ENCODE measurements at places on chromosomes 5 and 9.

DNA sequence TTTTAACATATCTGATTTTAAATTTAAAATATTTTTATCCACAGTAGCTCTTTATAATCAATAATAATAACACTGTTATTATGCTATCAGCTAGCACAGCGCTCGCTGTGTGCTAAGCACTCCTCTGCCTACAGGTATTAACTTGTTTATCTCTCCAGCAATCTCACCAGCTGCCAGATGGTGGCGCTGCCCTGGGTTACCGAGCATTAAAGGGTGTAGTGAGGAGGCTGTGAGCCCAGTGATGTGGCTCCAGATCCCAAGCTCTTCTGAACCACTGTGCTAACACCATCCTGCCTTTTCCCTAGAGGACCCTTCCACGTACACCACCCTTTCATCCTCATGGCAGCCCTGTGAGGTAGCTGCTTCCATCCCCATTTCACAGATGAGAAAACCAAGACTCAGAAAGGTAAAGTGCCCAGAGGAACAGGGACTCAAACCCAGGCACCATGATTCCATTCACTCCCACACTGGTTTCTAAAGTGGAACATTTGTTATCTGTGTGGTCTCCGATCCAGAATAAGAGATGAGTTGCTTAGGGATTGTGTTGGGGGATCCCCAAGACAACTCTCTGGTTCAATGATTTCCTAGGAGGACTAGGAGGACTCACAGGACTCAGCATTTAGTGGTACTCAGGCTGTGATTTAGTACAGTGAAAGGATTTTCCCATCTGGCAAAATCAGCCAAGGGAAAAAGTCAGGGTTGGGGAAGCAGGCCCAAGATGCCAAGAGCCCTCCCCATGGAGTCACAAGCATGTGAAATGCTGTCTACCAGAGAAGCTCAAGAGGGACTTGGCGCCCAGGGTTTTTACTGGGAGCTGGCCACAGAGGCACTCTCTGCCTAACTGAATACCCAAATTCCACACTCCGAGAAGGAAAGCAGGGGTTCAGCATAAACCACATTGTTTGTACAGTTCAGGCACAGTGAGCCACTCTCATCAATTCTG, 7.0 kb downstream of the IGFBPL1 start:
- DNase-seq, result no peak

- no peak for DNase-seq
Measured at GRCh38 chr5:35694481-35694880, 76.8 kb downstream of the SPEF2 start.

DNA sequence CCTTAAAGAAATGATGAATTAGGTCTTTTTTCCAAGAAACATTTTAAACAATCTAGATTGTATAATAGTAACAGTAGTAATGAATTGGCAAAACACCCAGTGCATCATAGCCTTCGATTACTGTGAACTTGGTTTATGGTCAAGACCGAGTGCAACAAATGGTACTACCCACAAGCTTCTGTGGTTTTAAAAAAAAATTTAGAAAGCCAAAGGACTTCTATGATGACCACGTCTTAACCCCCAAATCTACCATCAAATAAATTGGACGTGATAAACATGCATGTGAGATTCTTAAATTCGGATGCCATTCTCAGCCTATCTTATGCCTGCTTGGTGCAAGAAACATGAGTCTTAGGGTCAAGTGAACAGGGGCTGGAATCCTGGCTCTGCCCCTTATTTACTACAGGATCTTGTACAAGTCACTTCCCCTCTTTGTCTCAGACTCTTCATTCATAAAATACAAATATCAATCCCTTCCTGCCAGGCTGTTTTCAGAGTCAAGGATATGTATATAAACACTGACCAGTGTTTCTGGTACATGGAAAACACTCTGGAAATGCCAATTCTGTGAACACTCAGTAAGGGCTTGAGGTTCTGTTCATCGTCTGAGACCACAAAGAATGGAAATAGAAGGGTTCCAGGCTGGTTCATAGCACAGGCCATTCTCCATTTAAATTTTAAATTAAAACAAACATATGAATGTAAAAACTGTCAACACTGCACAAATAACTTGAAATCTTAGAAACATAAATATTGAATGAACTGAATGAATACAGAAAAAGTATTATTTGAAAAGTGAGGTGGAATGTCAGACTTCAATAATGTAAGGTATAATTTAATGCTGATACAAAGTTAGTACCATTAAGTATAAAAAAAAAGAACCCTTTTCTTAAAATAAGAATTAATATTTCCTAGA, 107.8 kb downstream of the NR6A1 start:
- DNase-seq, result no peak

GRCh38 chr9:68978066-68978465, 35.8 kb downstream of the PRKACG start:
- DNase-seq, result no peak

GRCh38 chr5:96780626-96781025, 27.1 kb downstream of the ERAP1 start:
- no peak for DNase-seq

- no peak for DNase-seq
Measured at GRCh38 chr9:95595721-95596295, 79.0 kb upstream of the PTCH1 start.

DNA sequence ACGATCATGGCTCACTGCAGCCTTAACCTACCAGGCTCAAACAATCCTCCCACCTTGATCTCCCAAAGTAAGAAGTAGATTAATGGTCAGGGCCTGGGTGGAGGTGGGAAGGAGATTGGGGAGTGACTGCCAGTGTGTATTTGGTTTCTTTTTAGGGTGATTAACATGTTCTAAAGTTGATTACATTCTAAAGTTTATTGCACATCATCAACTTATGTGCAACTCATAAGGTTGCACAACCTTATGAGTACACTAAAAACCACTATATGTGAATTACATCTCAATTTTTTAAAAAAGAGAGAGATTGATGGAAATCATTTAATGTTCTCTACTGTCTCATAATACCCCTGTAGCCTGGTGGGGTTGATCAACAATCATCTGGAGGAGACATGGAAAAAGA, 218.1 kb downstream of the AOPEP start:
- DNase-seq, result no peak

DNA sequence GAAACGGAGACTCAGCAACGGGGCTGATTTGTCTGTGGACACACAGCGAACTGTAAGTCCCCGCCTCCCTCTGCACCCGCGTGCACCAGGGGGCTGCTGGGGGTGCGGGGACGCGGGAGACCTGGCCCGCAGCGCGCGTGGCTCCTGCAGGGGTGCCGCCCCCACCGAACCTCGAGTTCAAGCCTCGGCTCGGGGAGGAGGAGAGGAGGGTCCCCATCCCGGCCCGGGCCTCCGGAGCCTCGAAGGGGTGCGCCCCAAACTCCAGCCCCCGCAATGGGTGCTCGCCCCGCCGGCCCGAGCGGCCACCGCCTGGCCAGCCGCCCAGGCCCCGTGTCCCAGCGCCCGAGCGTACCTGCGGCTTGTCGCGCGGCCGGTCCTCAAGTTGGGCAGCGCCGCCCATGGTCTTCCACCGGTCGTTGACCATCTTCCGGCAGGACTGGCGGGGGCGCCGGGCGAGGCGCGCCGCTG, 829 bp downstream of the FIBCD1 start:
- DNase-seq, result no peak

GRCh38 chr5:40367255-40367654, 312.5 kb upstream of the PTGER4 start:
- DNase-seq, result no peak

DNA sequence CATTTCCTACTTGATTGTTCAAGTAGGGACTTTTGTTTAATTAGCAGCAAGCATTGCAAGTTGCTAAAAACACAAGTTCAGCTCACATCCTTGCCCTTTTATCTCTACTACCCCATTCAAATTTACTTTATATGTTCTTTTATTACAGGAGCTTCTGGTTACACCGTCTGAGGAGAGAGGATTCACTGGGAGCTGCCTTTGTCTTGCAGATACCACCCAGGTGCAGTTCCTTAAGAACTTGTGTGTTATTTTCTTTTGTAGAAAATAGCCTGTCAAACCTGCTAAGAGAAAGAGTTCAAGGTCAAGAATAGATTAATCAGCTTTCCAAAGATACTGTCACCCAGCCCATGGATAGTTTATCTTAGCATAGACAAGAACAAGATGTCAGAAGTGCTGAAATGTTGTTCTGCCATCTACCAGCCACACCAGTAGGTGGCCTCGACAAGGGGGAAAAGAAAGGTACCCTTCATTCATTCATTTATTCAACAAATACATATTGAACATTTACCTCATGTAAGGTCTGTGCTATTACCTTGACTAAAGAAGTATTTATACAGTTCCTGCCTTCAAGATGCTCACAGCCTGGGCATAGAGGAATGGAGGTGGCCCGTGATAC, 750.3 kb downstream of the MAT2B start:
- DNase-seq, result no peak

- DNase-seq, result no peak
Measured at GRCh38 chr9:111953444-111953843, 56.8 kb downstream of the UGCG start.

- DNase-seq, result no peak
Measured at GRCh38 chr9:125376261-125377226, 114.9 kb downstream of the GAPVD1 start.

DNA sequence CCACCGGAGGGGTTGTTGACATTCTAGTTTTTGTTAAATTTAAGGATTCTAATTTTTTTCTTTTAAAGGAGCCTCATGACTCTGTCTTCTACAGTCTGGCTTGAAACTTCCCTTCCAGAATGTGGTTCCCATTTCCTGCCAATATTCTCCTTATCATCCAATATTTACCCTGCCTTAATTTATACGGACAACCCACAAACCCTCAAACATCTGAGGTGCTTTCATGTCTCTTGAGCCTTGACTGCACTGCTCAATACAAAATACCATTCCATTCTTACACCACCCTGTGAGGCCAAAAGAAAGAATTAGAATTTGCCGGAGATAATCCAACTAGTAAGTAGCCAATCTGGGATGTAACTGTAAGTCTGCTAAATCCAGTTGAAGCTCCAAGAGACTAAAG, 346.5 kb downstream of the SPOCK1 start:
- DNase-seq, result no peak

DNA sequence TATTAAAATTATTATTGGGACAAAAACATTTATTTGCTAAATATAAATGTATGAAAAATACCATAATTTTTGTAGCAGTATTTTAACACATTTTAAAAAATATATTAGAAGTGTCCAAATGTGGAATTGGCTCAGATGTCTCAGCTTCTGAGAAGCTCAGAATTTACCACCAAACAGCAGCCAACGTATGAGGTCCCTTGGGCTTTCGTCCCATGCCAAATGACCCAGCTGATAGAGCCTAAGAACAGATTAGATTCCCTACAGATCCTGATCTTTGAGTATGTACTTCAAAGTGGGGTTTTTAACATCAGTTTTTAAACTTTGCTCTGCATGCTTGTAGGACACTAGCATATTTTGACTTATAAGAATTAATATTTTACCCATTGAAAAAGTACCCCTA, 77.3 kb upstream of the RPS23 start:
- no peak for DNase-seq

DNA sequence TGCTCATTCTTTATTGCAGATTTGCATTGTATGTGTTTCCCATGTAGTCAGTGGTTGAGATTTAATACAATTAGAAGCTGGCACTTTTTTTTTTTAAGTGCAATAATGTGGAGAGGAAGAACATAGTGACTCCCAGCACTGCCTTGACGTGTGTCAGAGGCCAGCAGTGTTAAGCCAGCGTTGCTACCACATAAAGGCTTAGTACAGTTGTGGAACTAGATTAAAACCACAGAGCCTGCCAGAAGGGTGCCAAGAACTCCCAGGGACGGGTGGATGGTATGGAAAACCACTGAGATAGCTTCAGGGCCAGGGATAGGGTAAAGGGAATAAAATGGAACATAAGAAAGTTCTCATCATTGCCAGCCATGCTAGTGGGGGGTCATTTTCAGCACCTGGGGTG, 142.9 kb downstream of the TRIO start:
- no peak for DNase-seq

DNA sequence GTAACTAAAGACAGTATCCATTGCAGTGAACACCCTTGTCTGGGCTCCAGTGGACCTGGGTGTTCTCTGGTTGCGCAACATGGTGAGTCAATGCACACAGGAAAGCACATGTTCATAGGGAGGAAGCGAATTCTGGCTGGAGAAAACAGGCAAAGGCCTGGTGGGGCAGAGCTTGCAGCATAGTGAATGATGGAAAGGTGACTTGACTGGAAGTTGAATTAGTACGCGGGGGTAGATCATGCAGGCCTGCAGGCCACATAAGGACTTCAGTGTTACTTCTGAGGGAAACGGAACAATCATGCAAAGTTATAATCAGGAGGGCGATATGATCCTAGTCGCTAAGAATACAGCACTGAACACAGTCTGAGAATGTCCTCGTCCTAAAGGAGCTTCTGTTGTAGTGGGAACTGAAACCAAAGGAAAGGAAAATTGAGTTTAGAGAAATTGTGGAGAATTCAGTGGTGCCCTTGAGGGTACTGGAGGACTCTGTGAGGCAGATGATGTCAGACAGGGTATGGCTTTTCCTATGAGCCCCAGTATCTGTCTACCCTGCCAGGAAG, 71.9 kb upstream of the RANBP3L start:
- no peak for DNase-seq

DNA sequence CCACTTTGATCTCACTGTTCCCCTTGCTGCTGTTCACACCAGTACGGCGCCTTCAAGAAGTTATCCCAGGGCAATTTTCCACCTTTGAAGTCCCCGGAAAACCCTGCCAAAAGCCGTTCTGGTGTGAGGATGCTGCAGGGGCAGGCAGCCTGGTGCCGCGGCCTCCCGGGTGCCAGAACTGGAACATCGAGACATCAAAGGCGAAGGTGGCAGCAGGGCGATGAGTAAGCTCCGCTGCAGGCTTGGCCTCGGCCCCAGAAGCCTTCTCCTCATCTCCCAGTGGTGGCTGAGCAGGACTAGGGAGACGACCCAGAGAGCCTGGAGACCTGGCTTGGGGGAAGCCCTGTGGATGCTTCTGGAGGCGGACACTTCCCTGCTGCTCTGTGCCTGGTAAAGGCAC, 115.3 kb upstream of the MSX2 start:
- no peak for DNase-seq

DNA sequence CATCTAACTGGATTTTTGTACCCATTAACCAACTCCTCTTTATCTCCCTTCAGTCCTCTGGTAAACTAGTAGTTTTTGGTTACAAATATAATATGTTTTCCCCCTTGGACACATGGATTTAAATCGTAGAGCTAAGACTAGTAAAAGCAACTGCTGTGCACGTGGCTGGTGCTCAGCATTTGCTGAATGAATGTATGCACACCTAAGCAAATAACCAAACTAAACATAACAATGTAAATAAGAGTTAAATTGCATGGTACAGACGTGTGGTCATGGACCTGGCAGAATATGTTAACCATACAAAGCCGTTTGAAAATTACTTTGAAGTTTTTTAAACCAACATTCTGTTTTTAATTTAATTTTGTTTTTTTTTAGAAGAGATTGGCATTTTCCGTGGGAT, 65.2 kb upstream of the FYB1 start:
- no peak for DNase-seq

DNA sequence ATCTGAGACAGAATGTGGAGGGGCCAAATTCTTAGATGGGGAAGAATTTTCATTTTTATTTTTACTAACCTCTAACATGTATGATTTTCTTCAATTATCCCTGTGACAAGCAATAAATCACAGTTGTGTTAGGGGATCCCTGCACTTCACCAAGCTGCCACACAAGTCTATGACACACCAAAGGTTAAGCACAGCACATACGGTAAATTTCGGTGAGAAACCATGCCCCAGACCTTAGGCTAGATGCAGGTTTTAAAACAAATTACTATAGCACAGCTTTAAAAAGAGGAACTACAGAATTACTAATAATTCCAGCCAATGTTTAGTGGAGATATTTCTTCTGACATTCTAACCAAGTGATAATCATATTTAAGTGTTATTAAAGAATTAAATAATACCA, 175.7 kb upstream of the RORB start:
- DNase-seq, result no peak

All from stimulated activated CD8-positive, alpha-beta memory T cell treated with anti-CD3 and anti-CD28 coated beads, Interleukin-7, amount 100 ng/mL, for 1 hour (primary cell).